GM12878 (cell line): ENCODE measurements at places on chromosomes 12 and 14. TPM values are rescaled to one million over a fixed set of nuclear protein-coding genes. Genes with fewer than 3 reads are reported as not detected.

DNA sequence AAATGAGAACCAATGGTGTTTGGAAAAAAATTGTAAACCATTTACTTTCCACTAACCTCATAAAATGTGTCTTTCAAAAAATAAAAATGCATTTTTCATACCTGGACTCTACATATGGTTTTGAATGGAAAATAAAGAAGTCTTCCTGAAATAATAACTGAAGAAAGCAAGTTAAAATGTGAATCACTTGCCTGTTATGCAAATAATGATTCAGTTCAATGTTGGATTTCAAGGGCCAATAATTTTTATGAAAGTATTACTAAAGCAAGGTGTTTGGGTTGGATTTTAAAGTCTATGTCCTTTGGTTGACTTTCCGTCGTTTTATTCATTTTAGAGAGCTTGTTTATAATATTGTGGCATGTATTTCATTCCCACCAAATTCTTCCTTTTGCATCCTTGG lies 138.7 kb downstream of the CCDC91 start:
- DNase-seq = no peak

GRCh38 chr14:37133284-37133913 lies 39.0 kb downstream of the SLC25A21 start:
- no peak for DNase-seq

DNA sequence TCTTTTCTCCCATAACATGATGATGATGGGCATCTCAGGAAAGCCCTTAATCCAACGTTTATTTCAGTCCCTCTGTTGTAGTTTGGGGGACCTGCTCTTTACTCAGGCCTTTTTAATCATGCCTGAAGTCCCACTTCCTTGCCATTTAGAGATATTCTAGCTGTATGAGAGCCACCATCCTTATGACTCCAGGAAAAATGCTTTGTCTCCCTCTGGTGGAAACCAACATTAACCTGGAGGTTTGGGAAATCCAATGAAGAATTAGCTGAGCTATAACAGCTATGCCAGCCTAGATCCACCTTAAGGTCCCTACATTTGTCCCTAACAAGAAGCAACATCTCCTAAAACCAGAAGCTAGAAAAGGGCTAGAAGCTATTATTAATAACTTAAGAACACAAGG lies 1399.1 kb downstream of the LRFN5 start:
- DNase-seq = no peak

DNA sequence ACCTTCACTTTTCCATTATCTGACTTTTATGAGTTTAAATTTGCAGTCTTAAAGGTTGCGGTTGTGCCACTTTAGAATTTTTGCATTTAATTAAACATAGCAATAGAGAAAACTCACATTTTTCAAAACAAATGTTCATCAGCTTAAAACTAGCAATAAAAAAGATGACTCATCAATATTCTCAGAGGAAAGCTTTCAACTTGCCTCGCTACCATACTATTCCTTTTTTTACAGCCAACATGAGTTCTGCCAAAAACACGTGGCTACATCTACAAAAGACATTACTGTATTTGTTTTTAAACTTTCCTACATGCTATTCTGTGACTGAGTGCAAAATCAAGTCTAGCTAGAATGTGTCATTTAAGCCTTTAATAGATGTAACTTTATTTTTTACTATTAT lies 497.1 kb downstream of the RPS29 start:
- DNase-seq = no peak

DNA sequence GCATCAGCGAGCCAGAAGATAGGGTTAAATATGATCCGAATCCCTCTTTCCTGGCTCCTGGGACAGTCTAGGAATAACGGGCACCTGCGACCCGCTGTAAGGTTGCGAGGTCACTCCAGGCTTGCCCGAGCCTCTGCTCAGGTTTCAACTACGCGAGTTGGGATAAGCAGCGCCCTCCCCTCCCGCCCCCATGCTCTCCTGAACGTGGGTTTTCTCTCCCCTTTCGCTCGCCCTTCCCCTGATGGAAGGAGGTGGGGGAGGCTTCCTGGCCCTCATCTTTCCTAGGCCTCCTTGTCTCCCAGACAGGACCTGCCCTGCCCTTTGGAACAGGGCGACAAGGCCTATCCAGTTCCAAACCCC lies 753 bp upstream of the ATP5MC2 start:
- DNase-seq = no peak

DNA sequence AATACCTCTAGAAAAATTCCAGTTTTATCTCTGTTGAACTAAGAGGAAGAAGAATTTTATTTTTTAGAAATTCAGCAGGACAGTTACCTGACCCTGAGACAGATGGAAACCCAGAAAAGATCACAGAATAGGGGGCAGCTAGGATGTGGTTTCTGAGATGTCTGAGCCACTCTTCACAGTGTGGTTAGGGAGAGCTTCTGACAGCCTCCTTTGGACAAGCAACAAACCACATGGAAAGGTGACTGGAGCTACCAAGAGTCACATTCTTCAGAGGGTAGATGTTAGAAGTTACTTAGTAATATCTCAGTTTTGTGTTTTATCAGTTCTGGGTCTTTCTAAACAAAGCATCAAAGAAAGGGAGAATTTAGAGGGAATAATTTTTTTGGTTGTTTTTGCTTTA lies 117.3 kb upstream of the NAP1L1 start:
- no peak for DNase-seq

DNA sequence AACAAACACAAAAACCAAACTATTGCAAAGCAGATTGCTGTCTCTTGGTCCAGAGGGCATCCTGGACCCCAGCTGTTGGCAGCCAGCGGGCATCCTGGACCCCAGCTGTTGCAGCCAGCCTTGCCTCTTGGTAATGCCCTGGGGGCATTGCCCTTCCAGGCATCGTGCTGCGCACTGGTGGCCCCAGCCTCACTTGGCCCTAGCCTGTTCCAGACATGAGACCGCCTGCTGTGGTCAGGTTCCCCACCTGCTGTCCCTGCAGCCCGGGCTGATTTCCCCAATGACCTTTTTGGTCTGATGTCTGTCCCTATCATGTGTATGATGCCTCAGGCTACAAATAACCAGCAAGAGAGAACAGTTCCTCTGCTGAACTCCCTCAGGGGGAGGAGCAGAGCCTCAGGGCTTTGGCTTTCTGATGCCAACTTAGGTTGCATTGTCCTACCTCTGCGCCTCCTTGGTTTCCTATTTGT lies 20.8 kb downstream of the MLXIP start:
- no peak for DNase-seq

GRCh38 chr12:108320507-108321293 lies 18.4 kb downstream of the CMKLR1 start:
- peak; percentile 85 for DNase-seq

GRCh38 chr12:71303199-71303598 lies 136.4 kb upstream of the LGR5 start:
- no peak for DNase-seq

DNA sequence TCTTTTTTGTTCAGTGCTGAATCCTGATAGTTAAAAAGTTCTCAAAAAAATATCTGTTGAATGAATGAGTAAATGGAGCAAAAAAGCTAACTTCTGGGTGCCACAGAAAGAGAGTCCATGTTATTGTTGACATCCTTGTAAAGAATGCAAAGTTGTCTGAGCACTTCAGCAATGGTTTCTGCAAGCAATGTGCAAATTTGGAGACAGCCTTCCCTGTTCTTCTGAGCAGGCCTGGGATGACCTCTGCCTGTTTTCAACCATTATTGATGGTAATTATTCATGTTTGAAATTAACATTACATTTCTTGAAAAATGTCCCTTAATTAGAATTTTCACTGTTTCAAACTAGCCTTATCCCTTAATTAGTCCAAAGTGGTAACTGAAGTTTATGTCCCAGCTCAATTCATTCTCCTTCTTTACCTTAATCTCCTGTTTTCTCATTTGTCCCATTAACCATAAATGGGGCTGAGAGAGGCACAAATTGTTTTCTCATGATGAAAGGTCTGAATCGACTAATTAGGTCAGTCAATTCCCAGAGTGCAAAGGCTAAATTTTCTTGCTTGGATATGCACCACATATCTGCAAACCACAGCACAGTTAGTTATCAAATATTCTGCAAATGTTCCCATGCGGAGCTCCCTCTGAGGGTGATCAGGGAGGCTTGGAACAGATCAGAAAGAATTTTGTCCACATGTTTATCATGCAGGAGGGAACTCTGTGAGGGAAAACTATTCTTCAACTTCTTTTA lies 139.4 kb upstream of the KRR1 start:
- DNase-seq = no peak

DNA sequence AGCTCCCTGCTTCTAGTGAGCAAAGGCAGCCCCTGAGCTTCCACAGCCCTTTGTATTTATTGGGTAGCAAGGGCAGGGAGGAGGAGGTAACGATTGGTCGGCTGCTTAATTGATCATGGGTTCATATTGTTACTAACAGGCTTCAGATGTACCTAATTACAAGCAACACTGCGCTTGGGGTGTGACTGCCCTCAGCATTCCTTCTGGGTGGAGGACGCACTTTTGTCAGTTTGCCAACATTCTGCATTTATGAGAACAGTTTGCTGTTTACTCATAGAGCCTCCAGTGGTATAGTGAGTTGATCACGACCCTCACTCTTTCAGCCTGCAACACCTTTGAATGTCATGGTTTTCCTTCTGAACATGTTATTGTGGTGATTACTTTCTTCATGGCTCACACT lies 9.6 kb downstream of the TSHR start:
- no peak for DNase-seq

DNA sequence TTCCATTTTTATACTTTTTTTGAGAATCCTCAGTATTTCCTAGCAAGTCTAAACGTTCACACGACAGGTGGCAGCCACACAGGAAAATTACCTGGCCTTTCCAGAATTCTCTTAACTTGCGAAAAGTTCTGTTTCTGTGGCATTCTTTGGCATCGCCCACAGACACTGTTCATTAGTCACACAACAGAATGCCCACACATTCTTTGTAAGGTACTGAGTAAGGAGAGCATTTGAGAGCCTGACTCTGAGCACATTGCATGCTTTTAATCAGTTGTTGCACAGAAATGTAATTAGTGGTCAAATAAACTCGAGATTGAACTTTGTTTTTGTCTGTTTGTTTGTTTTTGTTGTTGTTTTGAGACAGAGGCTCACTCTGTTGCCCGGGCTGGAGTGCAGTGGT lies 52.4 kb downstream of the LMNTD1 start:
- DNase-seq = no peak

DNA sequence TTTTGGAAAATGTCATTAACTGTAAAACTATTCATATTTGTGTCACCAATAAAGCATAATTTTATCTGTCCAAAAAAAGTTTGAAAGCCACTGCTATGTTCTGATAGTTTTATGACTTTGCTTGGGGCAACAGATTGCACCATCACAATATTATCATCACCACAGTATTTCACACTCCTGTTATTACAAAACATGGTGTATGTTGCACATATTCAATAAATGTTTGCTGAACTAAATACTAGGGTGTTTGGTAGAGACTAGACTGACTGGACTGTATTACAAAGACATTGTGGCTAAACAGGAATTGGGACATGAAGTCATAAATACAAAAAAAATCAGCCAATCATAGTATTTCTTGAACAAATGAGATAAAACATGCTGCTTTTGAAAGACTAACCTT lies 55.1 kb downstream of the PAWR start:
- DNase-seq = no peak

- no peak for DNase-seq
Observed at GRCh38 chr14:21098076-21098891, at the start of gene ZNF219. ZNF219 (minus strand) TSS chr14:21098655; CDS start chr14:21093591, 5,064 bp downstream.

DNA sequence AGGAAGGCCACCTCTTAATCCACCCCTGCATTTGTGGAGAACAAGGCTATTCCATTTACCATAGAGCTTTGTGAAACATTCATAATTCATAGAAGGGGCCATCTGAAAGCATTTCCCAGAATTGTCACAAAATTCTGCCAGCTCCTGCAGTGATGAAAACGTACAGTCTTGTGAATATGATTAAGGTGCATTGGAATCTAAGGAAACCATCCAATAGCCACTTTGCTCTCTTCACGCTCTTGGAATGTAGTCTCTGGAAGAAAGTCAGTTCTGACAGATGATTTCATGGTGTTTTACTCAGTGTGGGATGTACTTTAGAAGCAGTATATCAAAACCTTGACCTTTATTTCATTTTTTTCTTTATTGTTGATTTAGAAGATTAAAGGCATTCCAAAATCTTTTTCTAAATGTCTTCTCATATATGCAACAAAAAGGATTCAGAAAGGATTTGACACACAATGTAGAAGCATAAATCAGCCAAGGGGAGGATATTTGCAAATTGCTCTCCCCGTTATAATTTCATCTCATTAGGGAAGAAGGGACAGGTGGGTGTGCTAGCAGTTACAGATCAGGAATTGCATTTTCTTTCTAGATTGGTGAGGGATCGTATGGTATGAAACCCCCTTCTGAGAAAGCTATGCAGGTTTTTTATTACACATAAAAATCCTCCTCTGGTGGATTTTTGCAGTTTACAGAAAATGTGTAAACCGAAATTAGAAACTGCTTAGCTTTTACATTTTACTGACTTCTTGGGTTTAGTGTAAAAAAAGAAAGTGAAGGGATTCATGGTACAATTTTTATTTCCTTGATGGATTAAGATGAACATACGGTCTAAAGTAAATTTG lies 390.2 kb downstream of the LRIG3 start:
- no peak for DNase-seq

GRCh38 chr14:53979113-53979681 lies 22.6 kb upstream of the BMP4 start:
- DNase-seq = no peak

GRCh38 chr12:94149119-94149780 lies 873 bp downstream of the PLXNC1 start:
- no peak for DNase-seq

DNA sequence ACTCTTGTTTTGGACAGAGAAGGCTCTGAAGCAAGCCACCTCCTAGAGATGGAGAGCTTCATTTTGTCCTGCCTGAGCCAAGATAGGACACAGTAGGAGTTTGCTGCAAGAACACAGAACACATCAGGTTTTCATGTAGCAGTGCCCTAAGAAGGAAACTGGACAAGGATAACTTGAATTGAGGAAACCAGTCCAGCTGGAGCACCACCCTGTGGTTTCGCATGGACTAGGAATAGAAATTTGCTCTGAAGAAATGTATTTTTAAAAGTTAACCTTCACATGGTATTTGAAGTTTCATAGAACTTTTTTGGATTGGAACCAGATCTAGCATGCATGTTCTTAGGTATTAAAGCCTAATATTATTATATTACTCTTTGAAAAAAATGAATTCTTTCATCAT lies 68.8 kb downstream of the RERG start:
- DNase-seq = no peak

Gene ERBB3
- total RNA-seq = 0.58 and 0.72 TPM in 2 replicates

Gene TMEM132C
- total RNA-seq = not detected in 2 replicates

Gene OVCH1
- not detected in 2 replicates for total RNA-seq

Gene NANOG
- 0.29 and 0.51 TPM in 2 replicates for total RNA-seq

Gene PPFIBP1
- 3.8 and 4.2 TPM in 2 replicates for total RNA-seq

Gene VRTN
- 0.05 and 0.31 TPM in 2 replicates for total RNA-seq
